ENCODE measurements at places on chromosomes 7 and 10. TPM values are rescaled to one million over a fixed set of nuclear protein-coding genes. Genes with fewer than 3 reads are reported as not detected.

PIP4K2A gene
- total RNA-seq, result 15.3 TPM

ABCB1 gene
- total RNA-seq, result 22.8 TPM

CLCN1 gene
- total RNA-seq, result not detected

KNDC1 gene
- total RNA-seq, result 16.6 TPM

PTF1A gene
- not detected for total RNA-seq

BMPER gene
- 5.4 TPM for total RNA-seq

CHST15 gene
- total RNA-seq, result 68.9 TPM

SEMA3E gene
- 0.47 TPM for total RNA-seq

EVX1 gene
- total RNA-seq, result not detected

TAS2R4 gene
- total RNA-seq, result 2.0 TPM

MRC1 gene
- total RNA-seq, result 39.9 TPM

BAMBI gene
- 46.0 TPM for total RNA-seq

GPR26 gene
- total RNA-seq, result not detected

AKR1D1 gene
- total RNA-seq, result not detected

STEAP2 gene
- total RNA-seq, result 30.2 TPM

GRM3 gene
- total RNA-seq, result 0.11 TPM

HOXA3 gene
- 26.8 TPM for total RNA-seq

CADPS2 gene
- 17.9 TPM for total RNA-seq

PPIF gene
- total RNA-seq, result 39.2 TPM

TAS2R3 gene
- total RNA-seq, result 3.5 TPM

CCDC172 gene
- not detected for total RNA-seq

PON3 gene
- total RNA-seq, result 21.1 TPM

PSD gene
- total RNA-seq, result 30.9 TPM

OR6B1 gene
- not detected for total RNA-seq

NPS gene
- total RNA-seq, result not detected

TFR2 gene
- total RNA-seq, result not detected

CYP26C1 gene
- total RNA-seq, result not detected

ITPRIP gene
- 29.2 TPM for total RNA-seq

DGKB gene
- not detected for total RNA-seq

COL17A1 gene
- total RNA-seq, result 0.23 TPM

EIF5AL1 gene
- 0.11 TPM for total RNA-seq

C10orf105 gene
- total RNA-seq, result 0.12 TPM

HBP1 gene
- total RNA-seq, result 55.4 TPM
